ENCODE measurements at places on chromosomes 11 and 22. TPM values are rescaled to one million over a fixed set of nuclear protein-coding genes. Genes with fewer than 3 reads are reported as not detected.

GRCh38 chr11:39443424-39444022, 2015.9 kb downstream of the LRRC4C start:
- DNase-seq: no peak

- DNase-seq: no peak
These were observed 14.8 kb downstream of the BRD1 start for GRCh38 chr22:49812838-49813237.

- DNase-seq: no peak
These were observed 61.5 kb downstream of the DKK3 start for GRCh38 chr11:11946878-11947277.

- no peak for DNase-seq
These were observed 2.6 kb upstream of the CARD18 start for GRCh38 chr11:105142167-105142566.

DNA sequence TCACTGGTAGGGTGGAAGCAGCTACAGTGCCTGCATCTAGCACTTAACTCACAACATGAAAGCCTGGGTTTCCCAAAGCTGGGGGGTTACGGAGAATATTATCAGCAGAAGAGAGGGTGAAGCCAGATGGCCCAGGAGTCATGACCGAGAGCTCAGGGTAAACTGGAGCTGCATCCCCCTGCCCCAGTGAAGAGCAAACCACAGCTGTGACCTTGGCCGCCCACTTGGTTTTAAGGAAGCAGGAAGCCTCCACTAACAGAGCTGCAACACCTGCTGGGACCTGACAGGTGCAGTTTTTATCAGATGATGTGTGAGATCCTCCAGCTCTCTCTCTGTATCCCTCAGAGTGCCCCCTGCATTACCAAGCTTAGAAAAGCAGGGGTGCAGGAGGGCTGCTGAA, 20.9 kb downstream of the TCP11L1 start:
- DNase-seq: no peak

- no peak for DNase-seq
These were observed 346.2 kb downstream of the CADM1 start for GRCh38 chr11:115158053-115158452.

DNA sequence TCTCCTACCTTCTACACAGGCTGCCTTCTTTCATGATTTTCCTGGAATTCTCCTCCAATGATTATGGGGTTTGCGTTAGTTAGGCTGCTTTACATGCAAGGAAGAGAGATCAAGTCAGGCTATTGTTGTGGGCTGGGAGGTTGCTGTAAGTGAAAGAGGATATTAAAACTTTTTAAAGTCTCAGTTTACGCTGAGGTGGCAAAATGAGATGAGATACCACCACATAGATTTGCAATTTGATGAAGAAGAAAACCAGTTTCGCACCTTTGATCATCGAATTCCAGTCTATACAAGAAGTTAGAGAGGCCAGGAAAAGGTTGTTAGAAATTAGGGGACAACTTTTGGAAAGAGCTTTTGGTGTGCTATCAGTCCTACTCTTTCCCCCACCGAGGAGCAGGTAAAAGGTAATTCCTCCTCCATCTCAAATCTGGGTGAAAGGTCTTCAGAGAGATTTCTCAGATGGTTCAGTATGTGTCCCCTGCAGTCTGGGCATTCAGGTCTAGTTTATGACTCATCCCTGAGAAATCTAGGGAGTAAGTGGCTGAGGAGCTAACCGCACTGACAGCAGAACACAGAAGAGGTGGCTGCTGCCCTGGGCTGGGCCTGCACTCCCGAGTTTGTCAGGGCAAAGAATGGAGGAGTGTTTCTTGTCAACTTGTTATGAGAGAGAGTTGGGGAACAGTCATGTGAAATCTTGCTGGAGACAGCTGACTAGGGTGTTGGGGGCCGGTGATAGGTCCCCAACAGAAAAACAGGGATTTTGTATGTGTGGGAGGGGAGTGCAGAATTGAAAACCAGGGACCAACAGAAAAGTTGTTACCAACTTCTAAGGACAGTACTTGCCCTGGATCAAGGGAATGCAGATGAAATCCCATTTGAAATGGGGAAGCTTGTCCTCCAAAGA, 34.7 kb downstream of the CCDC83 start:
- no peak for DNase-seq

GRCh38 chr11:75066061-75066460, 30.6 kb downstream of the OR2AT4 start:
- DNase-seq: no peak

GRCh38 chr11:45347348-45348082, 61.4 kb upstream of the SYT13 start:
- DNase-seq: peak; percentile 16

DNA sequence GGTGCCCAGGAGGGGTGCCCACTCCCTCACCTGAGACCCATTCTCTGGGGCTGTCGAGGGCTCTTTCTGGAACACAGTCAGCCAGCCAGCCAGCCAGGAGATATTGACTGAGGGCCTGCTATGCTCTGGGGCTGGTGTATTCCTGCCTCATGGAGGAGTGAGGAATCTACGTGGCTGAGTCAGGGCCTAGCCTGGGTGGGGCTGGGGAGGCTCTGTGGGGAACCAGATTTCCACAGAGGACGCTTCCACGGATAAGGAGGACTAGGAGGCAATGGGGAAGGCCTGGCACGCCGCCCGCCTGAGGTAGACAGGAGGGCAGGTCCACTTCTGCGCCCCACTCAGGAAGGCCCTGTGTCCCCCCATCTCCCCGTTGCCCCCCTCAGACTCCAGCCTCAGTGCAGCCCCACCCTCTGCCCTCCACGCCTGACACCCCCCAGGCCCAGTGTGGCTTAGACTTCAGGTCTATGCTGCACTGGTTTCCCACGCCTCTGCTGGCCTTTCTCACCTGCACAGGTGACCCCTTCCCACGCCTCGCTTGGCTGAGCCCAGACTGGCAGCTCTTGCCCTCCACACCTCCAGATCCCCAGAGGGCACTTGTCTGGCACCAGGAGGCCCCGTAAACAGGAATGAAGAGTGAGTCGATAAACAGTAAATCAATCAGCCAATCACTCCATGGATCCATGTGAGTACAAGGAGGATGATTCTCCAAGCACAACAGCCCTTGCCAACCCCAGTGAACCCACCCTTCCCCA, 37.5 kb downstream of the MACROD1 start:
- no peak for DNase-seq

- DNase-seq: no peak
These were observed 90.9 kb downstream of the MICAL2 start for GRCh38 chr11:12200991-12201985.

- DNase-seq: peak; percentile 63
These were observed 2.7 kb downstream of the NLRP6 start for GRCh38 chr11:280706-281485.

PDXP gene
- 51.5 TPM for total RNA-seq

TRIM48 gene
- not detected for total RNA-seq

UBQLNL gene
- total RNA-seq: 0.25 TPM

RIMBP3B gene
- 0.29 TPM for total RNA-seq
